Stimulated activated CD8-positive, alpha-beta memory T cell treated with anti-CD3 and anti-CD28 coated beads, Interleukin-15, amount 100 ng/mL, for 48 hours (primary cell): ENCODE measurements at places on chromosomes 11 and 22.

DNA sequence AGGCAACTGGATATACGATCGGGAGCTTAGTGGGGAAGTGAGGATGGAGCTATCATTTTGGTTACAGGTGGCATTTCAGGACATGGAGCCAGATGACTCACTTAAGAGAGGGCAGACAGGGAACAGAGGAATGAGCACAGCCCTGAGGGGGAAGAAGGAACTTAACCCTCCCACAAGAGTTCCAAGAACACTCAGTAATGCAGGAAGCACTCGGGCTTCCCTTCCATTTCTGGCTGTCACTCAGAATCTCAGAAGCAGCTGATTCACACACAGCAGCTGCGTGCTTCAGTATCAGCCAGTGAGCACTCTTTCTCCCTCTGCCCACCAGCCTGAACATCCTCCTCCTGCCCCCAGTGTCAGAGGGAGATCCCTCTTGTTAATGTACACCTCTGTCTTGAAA lies 34.8 kb downstream of the EFCAB6 start:
- no peak for DNase-seq

DNA sequence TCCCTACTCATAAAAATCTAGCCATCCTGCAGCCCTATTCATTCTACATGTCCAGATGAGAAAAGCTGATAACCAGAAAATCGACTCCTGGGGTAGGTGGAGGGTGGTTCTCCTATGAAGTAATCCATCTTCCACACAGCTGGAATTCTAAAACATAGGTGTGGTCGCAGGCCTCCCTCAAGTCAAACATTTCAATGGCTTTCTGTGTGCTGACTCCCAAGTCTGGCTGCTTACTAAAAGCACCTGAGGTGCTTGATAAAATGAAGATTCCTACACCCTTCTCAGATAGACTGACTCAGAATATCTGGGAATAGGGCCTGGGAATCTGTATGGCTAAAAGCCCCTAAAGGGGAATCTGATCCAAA lies 26.1 kb downstream of the IRAG1 start:
- no peak for DNase-seq

- DNase-seq = no peak
Observed at GRCh38 chr22:27616033-27616432, 185.5 kb downstream of the MN1 start.

- DNase-seq = no peak
Observed at GRCh38 chr11:29629286-29629685, 387.5 kb downstream of the KCNA4 start.

- DNase-seq = no peak
Observed at GRCh38 chr11:131353766-131354165, 16.6 kb upstream of the NTM start.

DNA sequence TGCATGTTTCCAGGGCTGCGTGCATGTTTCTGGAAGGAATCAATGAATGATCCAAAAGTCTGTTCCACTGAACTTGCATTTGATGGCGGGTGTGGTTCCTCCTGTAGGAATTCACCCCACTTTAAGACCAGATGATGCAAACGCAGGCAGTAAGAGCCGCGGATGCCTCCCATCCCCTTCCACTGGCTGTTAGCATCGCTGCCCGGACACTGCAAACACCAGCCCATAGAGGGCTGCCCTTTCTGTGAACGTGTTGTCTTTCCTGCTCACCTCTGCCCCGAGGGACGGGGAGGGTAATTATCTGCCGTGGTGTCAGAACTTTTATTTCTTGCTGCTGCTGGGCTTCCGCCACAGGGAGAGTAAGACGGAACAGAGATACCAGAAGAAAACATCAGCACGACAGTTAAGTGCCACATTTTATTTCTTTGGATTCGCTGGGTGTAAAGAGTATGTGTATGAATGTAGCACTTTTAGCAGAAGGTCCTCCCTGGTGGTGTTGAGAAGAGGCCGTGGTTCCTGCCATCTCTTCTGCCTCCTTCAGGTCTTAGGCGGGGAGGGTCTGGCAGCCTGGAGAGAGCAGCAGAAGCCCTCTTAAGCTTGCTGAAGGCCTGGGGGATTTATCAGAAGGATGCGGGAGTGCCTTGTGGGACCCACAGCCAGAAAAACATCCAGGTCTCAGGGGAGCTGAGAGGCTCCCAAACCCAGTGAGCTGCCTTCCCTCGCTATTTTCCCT lies 53.2 kb upstream of the NECTIN1 start:
- no peak for DNase-seq

DNA sequence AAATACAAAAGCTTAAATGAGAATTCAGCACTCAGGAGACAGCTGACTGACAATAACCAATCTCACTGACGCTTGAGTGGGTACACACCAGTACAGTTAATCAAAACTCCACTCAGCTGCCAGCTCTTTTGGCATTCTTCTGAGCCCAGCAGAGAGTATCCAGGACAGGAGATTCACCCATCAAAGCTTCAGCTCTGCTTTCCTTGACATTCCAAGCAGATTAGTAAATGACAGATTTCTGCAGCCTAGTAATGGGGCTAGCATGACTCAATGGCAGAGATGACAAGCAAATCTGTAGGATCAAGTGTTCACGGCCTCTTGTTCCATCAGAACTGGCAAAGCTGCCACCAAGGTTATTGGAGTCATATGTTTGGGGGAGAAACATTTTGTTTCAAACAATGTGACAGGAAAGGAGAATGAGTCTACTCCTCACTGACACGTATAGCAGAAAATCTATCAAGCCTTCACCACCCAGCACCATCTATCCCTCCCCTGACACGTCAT lies 420.0 kb downstream of the DYNC2H1 start:
- DNase-seq = no peak

DNA sequence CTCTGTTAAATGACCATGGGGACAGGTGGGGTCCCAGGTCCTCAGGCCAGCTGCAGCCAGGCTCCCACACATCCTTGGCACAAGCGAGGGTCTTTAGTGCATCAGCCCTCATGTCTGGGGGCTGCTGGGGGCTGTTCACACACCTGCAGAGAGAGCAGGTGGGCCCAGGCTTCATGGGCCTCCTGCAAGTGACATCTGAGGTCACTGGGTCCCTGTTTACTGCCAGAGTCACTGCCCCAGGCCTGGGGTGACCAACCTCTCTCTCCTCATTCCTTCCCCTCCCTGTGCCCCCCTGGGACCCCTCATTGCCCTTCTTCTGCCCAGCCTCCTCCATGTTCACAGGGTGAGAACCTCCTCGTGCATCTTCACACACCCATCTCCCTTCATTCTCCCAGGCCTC lies 92.4 kb downstream of the RTL6 start:
- DNase-seq = no peak

GRCh38 chr22:37449331-37450001 lies 22.2 kb upstream of the ELFN2 start:
- no peak for DNase-seq

DNA sequence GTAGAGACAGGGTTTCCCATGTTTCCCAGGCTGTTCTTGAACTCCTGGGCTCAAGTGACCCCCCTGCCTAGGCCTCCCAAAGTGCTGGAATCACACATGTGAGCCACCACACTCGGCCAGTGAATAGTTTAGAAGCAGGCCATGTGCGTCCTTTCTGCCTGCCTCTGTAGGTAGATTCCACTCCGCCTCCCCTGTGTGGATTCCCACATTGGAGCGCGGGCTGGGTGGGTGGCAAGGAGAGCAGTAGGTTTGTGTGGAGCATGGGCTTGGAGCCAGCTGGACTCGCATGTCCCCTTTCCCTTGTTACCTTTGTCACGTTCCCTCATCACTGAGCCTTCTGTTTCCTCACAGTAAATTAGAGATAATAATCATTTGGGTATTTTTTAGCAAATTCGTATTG lies 21.7 kb downstream of the PPFIA1 start:
- DNase-seq = no peak

GRCh38 chr11:46686886-46687795 lies 13.3 kb downstream of the ARHGAP1 start:
- no peak for DNase-seq

DNA sequence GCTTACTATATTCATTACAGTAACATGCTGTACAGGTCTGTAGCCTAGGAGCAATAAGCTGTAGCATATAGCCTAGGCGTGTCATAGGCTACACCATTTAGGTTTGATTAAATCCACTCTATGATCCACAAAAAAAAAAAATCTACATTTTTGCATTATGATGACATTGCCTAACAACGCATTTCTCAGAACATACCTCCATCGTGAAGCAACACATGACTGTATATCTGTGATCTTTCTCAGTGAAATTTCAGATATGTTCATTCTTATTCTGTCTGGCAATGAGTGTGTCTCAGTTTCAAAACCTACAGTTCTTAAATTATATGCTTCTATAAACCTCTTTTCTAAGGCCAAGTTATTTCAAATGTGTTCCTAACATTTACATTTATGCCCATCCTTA lies 140.3 kb downstream of the CADM1 start:
- DNase-seq = no peak

DNA sequence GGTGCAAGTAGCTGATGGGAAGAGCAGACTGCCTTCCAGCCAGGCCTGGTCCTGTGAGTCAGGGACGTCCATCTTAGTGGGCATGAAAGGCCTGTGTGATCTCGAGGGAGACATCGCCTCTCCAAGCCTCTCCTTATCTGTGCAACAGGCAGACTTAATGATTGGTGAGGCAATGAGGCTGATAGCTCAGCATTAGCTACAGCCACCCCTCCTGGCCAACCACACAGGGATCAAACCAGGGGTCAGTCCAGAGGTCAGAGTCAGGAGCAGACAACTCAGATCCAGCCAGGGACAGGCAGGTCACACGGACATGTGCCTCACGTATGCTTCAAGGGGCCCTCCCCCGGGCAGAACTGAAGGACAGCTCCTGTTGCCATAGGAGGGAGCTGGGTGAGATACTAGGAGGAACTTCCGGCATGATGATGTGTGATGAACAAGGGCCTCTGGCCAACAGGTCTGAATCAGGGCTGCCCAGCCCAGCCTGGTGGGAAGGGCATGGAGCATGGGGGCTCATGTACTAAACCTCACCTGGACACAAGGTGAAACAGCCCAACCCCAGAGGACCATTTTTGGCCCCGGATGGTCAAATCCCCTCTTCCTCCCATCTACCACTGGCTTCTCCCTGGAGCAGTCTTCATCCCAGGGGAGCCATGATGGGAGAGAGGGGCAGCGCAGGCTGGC lies 2.8 kb upstream of the APOC3 start:
- DNase-seq = no peak

- no peak for DNase-seq
Observed at GRCh38 chr11:127042445-127042844, 41.9 kb upstream of the KIRREL3 start.

DNA sequence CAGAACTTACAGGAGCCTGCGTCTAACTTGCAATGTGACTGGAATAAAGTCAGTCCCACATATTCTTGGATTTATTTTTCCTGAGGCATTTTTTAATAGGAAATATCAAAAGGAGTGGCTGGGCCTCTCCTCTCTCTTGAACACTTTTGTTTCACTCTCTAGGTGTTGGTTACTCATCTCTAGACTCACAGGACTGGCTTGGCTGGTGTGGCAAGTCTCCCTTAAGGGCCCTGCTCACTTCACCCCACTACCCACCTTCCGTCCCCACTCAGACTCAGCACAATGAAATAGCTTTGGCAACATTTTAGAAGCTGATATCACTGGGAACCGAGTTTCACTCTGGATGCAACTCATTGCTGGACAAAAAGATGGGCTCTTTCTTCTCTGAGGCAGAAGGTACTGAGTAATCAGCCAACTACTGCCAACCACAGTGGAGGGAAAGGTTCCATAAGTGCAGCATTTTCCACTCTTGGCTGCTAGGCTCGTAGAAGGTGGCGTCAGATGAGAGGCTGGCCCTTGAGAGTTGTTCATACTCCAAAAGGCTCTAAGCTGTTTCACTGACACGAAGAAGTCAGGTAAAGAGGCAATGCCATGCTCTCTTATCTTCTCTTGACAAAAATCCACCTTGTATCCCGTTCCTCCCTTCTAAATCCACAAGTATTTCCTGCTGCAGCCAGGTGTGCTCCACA lies 390.6 kb downstream of the SOX6 start:
- DNase-seq = no peak

DNA sequence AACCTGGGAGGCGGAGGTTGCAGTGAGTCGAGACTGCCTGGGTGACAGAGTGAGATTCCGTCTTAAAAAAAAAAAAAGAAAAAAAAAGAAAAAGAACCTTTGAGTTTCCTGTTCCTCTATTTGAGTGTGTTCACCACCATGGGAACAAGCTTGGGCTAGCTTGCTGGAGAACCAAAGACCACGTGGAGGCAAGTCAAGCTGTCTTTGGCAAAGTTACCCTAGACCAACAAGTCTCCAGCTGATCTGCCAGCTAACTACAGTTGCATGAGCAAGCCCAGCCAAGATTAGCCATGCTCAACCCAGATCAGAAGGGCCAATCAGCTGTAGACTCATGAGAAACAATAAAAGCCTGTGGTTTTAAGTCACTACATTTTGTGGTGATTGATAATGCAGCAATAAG lies 29.7 kb downstream of the SLN start:
- no peak for DNase-seq

- no peak for DNase-seq
Observed at GRCh38 chr11:47538741-47539565, 14.0 kb downstream of the CELF1 start.

DNA sequence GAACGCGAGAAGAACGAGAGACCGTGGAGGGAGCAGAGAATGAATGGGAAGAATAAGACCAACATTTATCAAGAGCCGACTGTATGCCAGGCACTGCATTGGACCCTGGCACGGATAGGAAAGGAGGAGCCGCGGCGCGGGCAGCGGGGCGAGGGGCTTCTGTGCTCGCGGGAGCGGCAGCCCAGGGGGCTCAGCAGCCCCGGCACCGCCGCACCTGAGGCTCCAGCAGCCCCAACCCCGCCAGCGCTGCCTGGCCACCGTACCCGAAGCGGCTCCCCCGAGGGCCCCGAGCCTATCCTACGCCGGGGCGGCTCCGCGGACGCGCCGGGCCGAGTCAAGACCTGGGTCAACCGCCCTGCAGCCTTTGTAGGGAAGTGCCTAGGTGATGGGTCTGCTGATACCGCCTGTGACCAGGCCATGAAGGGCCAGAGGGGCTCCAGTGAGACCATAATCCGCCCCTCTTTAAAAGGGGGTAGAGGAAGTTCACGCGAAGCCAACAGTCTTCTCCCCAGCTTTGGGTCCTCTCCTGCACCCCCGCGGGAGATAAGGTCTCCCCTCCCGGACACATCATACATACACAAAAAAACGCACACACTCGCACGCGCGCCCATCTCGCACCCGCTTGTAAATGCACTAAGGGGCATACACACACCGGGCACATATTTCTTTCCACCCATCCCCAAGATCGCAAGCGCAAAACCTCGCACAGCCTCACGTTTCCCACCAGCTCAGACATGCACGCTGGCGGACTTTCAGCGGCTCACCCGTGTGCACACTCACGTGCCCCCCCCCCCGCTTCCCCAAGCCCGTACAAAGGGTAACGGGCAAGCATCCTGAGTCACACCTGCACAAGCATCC lies 935 bp upstream of the RTN4RL2 start:
- DNase-seq = no peak

GRCh38 chr11:121448431-121448941 lies 3.6 kb upstream of the SORL1 start:
- no peak for DNase-seq

- no peak for DNase-seq
Observed at GRCh38 chr11:109512680-109513079, 90.7 kb downstream of the C11orf87 start.
